ENCODE measurements at places on chromosomes 3 and 15.

DNA sequence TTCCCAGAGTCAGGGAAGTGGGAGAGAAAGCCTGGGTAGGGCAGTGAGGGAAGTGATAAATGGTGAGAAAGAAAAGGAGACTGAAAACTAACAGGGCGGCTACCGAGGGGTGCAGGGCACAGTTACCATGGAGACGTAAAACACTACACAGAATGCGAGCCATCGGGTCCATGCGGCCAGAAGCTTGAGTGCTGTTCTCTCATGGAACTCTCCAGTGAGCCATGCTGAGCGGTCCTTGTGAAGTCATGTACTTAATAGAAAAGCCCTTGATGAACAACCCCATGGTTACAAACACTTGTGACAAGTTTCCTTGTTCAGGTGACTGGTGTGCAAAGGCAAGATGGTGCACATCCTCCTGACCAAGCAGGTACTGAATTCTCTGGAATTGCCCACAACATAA lies 3.7 kb upstream of the PLA2G4F start:
- DNase-seq, result no peak

DNA sequence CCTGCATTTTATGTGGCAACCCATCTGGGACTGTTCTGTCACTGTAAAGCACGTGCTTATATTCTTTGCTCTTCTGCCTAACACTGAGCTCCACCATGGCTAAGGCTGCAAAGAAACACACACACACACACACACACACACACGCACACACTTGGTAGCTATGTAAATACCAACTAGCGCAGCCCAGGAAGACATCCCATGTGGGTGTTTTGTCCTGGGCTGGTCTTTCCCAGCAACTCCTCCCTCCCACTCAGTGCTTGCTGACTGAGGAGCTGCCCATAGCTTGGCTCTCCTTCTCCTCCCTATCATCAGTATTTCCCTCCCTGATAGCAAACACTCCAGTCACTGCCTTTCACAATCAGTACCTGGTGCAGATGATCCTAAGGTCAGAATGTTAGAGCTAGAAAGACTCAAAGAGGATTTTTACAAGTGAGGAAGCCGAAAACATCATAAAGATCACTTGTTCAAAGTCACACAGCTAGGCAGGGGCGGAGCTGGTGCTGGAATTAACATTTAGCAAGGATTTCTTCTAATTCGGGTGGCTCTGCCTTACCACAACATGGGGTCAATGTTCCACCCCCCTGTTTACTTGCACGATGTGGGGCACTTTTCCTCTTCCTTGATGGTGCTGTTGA lies 377.1 kb upstream of the TBL1XR1 start:
- DNase-seq, result no peak

GRCh38 chr3:28042707-28043106 lies 198.7 kb upstream of the CMC1 start:
- no peak for DNase-seq

- DNase-seq, result no peak
These were observed 59.1 kb downstream of the SST start for GRCh38 chr3:187610981-187611511.

DNA sequence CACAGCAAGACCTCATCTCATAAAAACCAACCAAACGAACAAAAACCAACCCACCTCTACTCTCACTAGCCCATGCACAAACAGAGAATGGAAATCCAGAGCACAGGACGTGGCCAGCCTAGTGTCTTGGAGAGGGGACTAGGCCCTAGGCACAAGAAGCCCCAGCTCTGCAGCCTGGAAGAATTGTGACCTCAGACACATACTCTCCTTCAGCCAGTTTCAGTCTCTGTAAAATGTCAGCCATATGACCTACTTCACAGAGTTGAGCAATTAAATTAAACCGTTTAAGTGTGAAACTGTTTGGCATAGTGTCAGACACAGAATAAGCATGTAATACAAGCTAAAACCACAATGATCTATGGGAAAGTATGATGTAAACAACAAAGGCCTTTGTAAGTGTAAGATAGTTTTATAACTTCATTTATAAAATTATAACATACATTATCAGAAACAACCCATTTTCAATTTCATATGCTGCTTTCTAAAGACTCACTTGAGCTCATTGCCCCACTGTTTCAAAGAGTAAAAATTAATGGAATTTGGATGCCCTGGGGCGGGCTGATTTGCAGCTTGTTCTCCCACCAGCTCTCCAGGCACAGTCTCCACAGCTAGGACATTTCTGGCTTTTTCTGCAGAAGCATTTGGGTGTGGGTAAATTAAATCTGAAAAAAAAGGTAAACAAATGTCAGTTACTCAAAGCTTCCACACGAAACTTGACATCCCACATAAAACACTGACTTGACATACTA lies 32.9 kb downstream of the TBC1D2B start:
- DNase-seq, result no peak

DNA sequence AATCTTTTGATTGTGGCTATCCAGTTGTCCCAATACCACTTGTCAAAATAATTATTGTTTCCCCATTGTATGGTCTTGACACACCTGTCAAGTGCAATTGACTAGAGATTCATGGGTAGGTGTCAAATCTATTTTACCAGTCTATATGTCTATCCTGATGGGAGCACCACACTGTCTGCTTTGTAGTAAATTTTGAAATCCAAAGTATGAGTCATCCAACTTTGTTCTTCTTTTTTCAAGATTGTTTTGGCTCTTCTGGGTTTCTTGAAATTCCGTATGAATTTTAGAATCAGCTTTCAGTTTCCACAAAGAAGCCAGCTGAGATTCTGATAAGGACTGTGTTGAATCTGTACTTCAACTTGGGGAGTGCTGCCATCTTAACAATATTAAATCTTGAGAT lies 71.9 kb downstream of the CSNK1G1 start:
- no peak for DNase-seq

DNA sequence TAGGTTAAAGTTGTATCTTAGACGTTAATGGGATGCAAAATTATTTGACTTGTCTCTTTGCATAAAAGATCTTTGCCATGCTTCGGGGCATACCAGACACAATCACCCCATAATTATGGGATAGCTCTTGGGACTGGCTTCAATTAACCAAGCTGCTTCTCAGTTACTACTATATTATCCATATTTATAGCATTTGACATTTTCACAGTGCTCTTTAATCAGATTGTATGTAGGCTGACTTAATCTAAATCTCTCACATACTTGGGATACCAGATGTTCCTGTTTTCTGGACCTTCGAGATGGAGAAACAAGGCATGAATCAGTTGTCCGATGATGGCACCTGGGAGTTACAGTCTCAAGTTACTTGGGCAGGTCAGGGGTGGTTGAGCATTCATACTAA lies 27.2 kb upstream of the ABHD17C start:
- DNase-seq, result no peak

GRCh38 chr15:83372434-83372891 lies 74.7 kb upstream of the SH3GL3 start:
- no peak for DNase-seq

- DNase-seq, result no peak
These were observed 352.1 kb upstream of the MEIS2 start for GRCh38 chr15:37452498-37452897.

DNA sequence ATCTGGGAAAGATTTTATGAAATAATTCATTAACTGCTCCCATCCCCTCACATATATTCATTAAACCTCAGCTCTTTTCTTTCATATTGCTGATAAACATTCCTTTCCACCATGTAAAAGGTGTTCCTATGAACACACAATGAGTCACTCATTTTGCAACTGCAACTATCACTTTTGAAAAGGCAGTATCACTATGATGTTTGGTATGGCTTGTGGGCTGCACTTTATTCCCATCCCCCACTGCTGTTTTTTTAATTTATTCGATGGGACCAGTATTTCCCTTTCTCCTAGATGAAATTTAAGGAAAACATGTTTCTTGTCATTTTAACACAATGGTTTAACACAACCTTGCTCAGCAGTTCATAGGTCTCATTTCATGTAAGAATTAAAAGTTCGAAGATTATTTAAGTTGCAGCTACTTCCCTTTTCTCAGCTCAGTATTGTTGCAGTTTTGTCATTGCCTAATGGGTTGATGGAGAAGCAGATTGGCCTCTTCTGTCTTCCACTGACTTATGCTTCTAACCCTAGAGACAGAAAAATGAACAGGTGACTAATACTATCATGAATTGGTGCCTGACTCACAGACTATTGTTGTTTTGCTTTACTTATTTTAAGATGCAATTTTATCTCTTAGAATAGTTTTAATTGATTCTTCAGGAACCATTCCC lies 280.3 kb downstream of the ZPLD1 start:
- DNase-seq, result no peak

DNA sequence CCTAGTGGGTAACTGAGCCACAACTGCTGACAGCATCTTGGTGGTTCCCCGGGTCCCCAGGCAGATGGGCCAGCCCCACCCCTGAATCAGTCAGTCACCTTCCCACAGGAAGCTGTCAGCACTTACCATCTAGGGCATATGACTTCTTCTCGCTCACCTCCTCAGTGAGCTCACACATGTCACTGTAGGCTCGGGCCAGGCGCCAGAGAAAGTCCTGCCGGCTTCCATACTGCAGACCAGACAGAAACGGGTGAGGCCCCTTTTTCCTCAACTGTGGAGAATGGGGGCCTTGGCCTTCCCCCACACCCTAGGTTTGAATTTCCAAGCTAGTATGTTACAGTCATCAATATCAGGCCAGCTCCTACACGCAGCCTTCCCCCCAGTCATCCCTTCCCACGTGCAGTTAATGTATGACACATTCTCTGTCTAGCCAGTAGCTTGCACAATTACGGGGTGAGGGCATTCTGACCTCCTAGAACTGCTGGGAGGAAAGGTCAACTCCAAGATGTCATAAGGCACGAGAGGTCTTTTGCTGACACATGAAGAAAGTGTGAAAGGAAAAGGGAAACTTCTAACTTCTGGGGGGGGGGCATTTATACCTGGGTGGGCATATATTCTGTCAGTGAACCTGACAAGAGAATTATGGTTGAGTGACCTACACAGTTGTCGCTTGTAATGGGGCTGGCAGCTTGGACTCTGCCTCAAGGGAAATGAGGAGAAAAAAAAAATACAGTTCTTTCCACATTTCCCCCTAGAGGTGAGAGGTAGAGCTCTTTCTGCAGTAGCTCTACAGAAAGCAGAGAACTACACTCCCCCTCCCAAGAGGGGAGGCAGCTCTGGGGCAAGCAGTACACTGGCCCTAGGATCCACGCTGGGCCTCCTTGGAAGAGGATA lies 10.9 kb downstream of the RMDN3 start:
- DNase-seq, result peak; percentile 62

GRCh38 chr3:18634461-18634860 lies 209.3 kb upstream of the SATB1 start:
- DNase-seq, result no peak

- no peak for DNase-seq
These were observed 726.7 kb upstream of the NR2F2 start for GRCh38 chr15:95603802-95604201.

DNA sequence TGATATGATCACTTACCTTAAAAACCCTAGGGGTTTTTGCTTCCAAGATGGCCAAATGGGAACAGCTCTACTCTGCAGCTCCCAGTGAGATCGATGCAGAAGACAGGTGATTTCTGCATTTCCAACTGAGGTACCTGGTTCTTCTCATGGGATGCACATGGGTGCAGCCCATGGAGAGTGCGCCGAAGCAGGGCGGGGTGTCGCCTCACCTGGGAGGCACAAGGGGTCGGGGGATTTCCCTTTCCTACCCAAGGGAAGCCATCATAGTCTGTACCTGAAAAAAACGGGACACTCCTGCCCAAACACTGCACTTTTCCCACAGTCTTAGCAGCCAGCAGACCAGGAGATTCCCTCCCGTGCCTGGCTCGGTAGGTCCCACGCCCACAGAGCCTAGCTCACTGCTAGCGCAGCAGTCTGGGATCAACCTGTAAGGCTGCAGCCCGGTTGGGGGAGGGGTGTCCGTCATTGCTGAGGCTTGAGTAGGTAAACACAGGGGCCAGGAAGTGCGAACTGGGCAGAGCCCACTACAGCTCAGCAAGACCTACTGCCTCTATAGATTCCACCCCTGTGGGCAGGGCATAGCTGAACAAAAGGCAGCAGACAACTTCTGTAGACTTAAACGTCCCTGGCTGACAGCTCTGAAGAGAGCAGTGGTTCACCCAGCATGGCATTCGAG lies 78.6 kb downstream of the CTNNB1 start:
- no peak for DNase-seq

DNA sequence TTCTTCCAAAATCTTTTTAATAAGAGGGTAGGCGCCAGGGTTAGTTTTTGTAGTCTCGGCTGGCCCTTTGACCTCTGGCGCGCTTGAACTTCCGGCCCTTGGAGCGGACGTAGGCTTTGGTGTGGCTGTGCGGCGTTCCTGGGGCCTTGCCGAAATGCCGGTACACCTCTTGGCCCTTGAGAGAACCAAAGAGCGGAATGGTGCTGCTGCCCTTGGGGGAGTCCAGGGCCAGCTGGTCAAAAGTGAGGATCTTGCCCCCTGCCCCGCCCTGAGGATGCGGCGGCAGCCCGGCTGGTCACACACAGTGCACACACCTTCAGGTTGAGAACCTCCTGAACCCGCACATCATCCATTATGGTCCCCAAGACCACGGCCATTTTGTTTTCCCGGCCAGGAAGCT lies 20.0 kb upstream of the CHRNB4 start:
- DNase-seq, result no peak

DNA sequence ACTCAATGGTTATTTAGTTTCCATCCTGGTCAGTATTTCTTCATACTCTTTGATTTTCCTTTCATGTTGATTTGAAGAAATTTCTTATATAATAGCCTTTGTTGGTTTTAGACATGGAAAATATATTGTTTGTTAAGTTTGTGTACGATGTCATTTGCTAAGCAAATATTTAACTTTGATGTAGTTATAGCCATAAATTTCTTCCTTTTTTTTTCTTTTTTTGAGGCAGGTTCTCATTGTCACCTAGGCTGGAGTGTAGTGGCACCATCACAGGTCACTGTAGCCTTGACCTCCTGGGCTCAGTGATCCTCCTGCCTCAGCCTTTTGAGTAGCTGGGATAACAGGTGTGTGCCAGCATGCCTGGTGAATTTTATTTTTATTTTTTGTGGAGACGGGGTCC lies 51.4 kb downstream of the NMD3 start:
- DNase-seq, result no peak

- DNase-seq, result no peak
These were observed 430.3 kb upstream of the PDZRN3 start for GRCh38 chr3:74055061-74055460.

- DNase-seq, result no peak
These were observed 18.4 kb upstream of the CCR2 start for GRCh38 chr3:46335541-46335940.

GRCh38 chr3:56796202-56796601 lies 5.5 kb downstream of the ARHGEF3 start:
- no peak for DNase-seq

DNA sequence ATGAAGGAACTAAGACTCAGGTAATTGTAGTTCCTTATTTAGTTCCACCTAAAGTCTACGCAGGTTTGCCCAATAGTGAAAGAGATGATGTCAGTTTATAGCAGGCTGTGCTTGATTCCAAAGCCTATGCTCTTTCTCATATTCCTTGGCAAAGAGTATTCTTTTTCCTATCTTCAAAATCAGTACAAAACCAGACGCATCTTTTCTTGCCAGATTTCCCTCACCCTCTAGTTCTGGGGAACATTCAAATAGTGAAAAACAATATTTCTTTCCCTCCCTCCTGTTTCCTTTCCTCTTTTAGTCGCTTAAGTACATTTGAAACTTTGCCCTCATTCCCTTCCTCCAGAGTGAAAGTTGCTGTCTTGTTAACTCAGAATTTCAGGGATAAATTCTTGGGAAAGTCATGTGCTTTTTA lies 134.6 kb upstream of the PDZRN3 start:
- no peak for DNase-seq

All from CD4-positive, alpha-beta T cell treated with Interleukin-15 for 1 hour (primary cell).